Adrenal gland (tissue), 19 donors: ENCODE measurements at places on chromosomes 4 and X.

GRCh38 chrX:123884809-123885408 lies 25.1 kb downstream of the XIAP start:
- no peak for DNase-seq

DNA sequence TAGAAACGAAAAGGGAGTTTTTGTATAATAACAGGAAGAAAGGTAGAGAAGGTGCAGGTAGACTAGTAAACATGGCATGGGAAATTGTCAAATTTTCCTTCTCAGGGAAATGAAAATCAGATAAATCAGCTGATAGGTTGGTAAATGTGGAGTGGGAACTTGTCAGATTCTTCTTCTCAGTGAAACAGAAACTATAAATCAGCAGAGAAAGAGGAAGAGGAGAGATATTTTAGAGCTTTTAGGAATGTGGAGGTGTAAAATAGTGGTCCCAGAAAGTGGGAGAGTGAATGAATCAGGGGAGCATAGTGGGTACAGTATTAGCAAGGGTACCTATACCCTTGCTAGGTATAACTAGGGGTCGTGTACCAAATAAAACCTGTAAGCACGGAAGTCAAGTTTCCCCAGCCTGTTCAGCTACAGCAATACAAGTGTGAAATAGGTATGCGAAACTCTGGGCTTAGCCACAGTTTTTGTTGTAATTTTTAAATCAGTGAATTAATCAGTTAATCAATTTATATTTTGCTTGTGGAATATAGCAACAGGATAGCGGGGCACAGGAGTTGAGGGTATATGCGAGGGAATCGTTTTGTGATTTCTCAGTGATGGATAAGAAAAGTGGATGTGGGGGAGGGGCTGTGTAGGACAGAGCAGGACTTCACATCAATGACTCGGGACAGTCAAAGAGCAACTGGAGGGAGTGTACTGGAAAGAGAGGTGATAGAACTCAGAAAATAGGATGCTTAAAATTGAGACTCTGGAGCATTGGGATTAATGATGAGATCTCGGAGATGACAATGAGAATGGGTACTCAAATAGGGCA lies 561.5 kb downstream of the INPP4B start:
- DNase-seq, result no peak

- DNase-seq, result no peak
These were observed 229.8 kb upstream of the NDST4 start for GRCh38 chr4:115343171-115343570.

GRCh38 chrX:149830192-149830873 lies 48.6 kb downstream of the MAGEA9 start:
- no peak for DNase-seq

DNA sequence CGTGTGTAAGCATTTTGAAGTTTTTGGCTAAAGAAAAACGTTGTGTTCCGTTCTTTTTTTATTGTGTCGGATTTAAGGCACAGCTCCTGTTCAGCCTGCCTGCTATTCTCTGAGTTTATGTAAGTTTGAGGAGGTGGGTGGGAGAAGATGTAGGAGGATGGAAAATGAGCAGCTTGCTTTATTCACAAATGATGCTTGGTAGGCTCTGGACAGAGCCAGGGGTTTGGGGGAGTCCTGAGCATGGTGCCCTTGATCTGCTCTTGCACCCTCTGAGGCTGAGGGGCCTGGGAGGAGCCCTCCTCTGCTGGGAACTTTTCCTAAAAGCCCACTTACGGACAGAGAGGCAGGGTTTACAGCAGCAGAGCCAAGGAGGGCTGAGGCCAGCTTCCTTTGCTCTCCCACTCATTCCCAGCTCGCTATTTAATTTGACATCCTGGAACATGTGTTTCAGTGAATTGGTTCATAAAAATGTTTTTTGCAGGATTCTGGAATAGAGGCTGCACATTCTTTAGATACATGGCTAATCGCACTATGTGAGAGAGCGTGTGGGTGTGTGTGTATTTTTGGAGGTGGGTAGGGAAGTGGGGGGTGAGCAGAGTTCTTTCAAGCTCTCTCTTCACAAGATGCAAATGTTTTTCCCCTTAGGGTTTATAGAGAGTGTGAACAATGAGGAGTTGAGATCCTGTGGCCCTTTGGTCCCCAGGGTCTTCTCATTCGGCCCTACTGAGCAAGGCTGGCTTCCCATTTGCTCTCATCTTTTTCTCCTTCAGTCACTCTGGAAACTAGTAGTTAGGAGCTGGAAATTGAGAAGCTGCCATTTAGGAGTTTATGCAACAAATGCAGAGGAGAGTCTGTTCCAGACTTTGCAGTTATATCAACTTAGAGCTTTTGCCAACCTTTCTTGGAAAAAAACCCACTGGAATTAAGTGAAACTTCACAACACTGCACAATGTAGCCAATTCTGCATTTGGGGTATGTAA lies 32.1 kb downstream of the TMEM131L start:
- DNase-seq, result no peak
